ENCODE measurements at places on chromosomes 1 and 21.

- DNase-seq: no peak
Observed at GRCh38 chr1:17235135-17235885, 13.6 kb upstream of the PADI3 start.

DNA sequence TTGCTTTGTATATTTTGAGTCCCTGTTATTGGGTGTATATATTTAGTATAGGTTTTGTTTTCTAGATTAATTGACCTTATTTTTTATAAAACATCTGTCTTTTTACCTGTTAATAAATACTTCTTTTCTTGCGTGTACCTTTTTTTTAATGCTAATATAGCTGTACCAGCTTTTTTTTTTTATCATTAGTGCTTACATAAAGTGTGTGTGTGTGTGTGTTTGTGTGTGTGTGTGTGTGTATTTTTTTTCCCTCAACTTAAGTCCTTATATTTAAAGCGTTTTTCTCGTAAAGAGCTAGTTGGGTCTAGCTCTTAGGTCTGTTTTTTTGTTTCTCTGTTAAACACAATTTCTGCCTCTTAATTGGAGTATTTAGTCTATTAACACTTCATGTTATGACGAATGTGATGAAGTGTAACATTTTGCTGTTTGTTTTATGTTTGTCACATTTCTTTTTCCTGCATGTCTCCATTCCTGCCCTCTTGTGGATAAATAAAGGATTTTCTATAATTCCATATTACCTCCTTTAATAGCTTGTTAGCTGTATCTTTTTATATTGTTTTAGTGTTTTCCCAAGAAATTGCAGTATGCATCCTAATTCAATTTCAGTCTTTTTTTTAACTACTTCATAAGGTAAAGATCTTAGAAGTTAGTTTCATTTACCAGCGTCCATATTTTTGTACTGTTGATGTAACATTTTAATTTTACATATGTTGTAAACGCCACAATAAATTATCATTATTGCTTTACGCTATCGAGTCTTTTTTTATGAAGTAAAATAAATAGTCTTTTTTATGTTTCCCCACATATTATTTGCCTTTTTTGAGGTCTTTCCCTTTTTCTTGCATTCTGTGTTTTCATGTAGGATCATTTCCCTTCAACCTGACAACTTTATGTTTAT, 4.3 kb downstream of the PRMT2 start:
- peak; percentile 35 for DNase-seq

DNA sequence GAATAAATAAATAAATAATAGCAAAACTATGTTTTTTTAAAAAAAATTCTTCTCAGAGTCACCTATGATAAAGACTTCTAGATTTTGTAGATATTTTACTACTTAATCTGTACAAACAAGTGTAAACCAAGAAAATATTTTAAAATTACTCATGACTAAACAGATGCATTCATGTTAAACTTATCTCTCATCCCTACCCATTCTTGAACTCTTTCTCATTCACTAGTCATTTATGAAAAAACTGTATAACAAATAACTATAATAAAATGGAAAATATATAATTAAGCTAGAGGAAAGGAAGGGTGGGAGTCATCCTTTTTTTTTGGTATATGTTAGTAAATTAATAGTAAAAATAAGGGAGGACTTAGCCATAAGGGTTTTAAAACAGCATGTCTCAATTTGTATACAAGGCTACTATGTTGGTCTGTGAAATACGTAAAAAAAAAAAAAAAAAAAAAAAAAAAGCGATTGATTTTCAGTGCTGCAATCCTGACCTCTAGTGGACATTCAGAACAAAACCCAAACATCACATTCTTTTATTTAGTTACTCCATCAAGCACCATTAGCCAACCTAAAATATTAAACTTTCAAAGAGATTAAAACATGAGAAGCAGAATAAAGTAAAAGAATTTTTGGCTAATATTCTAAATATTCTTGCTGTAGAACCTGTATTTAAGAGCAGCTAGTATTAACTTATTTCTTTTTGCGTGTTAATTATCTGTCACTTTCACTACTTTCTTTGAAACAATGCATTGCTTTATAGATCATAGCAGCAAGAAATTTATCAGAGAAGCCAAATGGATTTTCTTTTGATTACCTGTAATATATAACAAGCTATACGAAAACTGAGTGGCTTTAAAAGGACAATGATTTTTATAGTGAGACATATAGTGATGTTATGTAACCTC, 255.8 kb upstream of the CACYBP start:
- peak; percentile 59 for DNase-seq

DNA sequence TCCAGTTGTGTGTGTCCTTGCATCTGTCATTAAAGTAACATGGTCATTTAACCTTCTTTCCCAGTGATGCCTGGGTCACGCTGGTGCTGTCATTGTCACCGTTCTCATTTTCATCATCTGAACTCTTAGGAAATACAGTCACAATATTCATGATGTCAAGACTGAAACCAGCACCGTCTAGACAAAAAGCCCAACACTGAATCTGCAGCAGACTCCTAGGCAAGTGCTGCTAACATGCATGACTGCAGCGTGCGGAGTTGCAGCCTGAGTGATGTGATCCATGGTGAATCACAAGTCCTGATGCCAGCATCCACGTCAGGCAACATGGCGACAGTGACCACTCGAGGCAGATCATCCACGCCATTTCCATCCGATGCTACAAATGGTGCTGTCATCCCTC, 37.6 kb downstream of the MRPL37 start:
- DNase-seq: no peak

GRCh38 chr1:230730977-230731376, 16.2 kb upstream of the CAPN9 start:
- no peak for DNase-seq

DNA sequence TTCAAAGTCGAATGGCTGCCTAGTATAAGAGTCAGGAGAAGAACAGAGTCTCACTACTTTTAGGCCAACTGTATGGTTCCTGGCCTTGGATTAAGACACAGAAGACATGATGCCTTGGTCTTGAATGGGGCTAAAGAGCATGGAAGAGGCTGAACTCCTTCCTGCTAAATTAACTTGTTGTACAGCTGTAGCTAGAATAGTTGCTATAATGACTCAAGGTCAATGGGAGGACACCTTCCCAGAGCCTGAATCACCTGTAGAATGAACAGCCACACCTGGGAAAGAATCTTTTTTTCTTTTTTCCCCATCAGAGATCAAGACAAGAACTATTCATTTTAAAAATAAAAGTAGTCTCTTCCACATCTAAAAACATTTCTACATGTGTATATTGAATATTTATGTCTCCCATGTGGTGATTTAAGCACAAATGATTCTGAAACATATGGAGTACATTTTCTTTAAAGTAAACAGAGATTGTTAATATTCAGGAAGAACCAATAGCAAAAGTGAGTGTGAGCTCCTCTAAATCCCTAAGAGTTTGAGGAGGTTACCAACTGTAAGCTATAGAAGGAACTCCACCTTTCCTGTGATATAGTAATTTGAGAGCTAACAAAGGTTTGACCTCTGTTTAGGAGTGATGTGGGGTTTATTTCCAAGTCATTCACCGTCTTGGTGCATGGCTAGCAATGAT, 191.3 kb downstream of the TGFB2 start:
- no peak for DNase-seq

DNA sequence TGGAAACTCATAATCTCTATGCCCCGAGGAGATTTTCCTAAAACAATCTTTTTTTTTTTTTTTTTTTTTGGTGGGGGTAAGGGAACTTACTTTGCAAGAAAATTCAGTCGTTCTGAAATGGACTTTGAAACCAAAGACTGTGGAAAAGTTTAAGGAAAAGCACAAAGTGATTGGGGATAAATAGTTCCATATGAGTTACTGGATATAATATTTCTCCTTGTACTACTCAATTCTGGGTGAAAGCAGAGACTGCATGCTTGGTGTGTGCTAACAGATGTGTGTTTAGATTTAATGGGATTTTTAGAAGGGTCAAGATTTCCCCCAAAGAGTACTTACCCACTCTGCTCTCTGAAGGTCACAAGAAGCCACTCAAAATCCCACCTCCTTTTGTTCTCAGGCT, 204.9 kb upstream of the USP24 start:
- no peak for DNase-seq

All from EH (cell line).